Stimulated activated CD8-positive, alpha-beta memory T cell treated with anti-CD3 and anti-CD28 coated beads, Interleukin-12 subunit alpha, Interleukin-12 subunit beta, amount 100 ng/mL, for 1 hour (primary cell): ENCODE measurements at places on chromosomes 5 and 9.

DNA sequence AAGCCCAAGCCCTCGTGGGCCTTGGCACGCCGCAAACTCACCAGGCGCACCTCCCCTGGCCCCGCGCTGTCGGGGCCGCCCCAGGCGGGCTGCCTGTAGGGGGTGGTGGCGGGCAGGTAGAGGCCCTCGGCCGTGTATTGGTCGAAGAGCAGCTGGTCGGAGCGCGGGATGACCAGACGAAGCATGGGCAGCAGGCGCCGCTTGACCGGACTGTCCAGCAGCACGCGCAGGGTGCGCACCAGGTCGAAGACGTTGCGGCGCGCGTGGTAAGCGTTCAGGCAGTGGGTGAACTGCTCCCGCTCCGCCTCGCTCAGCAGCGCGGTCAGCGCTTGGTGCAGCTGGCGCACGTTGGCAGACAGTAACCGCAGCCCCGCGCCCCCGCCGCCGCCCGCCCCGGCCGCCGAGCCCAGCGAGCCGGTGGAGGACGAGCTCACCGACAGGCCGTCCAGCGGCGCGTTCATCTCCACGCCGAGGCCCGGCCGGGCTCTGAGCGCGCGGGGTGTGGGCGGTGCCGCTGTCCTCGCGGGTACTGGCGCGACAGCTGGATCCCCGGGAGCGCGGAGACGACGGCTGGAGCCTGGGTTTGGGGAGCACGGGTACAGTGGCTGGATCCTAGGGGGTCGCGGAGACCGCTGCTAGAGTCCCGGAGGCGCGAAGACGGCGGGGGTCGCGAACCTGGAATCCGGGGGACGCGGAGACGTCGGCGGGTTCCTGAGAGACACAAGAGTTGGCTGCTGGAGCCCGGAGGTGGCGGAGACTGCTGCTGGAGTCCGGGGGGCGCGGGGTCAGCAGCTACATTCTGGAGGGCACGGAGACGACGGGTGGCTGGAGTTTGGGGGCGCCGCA is 709 bp downstream of the WHRN start:
- DNase-seq = no peak

DNA sequence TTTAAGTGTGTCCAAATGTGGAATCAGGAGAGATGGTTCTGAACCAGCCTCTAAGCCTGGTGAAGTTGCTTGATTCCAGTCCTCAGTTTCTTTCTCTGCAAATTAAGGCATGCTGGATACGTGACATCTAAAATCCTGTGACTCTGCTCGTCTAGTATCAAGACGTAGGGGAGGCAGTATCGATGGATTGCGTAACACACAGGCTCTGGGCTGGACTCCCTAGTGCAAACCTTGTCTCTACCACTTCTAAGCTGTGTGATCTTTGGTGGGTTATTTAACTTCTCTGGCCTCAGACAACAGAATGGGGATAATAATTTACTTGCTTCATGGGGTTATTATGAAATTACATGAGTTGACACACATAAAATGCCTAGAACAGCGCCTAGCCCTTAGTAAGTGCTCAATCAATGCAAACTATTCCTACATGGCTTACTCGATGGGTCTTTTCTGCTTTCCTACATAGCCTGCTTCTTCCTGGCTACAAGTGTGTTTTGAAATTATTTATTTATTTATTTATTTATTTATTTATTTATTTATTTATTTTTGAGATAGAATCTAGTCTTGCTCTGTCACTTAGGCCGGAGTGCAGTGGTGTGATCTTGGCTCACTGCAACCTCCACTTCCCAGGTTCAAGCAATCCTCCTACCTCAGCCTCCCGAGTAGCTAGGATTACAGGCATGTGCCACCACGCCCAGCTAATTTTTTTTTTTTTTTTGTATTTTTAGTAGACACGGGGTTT is 102.1 kb downstream of the EGFLAM start:
- DNase-seq = no peak

- no peak for DNase-seq
Measured at GRCh38 chr5:10595672-10596309, 31.9 kb downstream of the ANKRD33B start.

DNA sequence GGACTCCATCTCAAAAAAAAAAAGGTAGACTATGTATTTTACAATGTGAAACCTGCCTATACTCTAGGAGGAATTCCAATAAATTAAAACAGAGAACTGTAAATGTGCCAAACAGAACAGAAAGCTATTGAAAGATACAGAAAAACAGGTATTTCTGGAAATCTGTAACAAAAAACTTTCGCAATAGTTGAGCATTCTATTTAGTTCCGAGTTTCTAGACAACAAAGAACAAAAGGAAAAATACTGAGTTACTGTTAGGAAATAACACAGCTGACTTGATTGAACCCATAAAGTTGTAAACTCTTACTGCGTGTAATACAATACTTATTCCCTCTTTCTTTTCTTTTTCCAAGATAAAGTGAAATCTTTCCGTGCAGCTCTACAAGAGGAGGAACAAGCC is 18.6 kb downstream of the DIMT1 start:
- DNase-seq = no peak

GRCh38 chr9:101513351-101513750 is 20.3 kb upstream of the RNF20 start:
- DNase-seq = no peak

DNA sequence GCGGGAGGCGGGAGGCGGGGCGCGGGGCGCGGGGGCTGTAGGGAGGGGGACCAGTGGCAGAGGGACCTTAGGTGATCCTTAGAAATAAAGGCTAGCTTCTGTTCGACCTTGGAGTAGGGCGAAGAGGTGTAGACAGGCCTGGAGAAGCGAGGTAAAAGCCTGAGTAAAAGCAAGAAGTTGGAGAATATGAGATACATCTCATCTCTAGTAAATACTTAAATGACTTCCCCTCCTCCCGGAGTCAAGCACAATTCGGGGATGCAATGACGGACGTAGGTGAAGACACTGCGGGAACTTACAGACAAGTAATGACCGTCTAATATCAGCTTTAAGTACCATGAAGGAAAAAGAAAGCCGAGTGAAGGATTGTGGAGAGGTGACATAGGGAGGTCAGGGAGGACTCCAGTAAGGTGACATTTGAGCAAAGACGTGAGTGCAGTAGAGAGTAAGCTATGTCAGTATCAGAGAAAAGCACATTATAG is 466 bp downstream of the SMC2 start:
- DNase-seq = no peak

GRCh38 chr5:173741729-173742431 is 125.4 kb upstream of the BOD1 start:
- DNase-seq = no peak

DNA sequence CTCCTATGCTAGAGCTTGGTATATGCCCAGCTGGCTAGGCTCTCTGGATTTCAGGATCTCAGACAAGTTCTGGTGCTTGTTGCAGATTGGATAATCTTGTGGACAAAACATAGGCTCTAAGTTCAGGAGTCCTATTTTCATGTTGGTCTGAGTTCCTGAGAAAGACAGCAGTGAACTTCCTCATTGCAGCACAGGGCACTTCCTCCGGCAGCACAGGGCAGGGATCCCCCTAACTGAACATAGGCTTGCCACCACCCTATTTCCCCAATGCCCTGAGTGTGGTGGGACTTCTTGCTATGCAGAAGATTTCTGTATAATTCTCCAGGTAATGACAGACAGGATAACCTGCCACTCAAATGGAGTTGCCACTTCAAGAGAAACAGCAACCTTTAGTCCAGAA is 220.1 kb downstream of the PIK3R1 start:
- DNase-seq = no peak

- no peak for DNase-seq
Measured at GRCh38 chr5:56852228-56853000, 37.1 kb downstream of the MAP3K1 start.

DNA sequence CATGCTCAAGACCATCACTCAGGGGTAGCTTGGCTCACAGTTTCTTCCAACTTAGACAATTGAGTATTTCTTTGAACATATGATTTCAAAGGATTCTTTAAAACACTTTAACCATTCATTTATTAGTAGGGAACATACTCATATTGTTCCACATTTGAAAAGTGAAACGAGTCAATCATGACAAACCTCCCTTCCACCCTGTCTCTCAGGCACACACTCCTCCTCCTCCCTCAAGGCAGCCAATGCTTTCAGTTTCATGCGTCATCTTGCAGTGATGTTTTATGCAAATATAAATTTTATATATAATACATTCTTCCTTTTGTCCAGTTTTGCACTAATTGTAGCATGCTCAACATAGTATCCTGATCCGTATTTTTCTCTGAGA is 126.0 kb upstream of the BOD1 start:
- DNase-seq = no peak

GRCh38 chr9:21988056-21988990 is 5.9 kb downstream of the CDKN2A start:
- DNase-seq = no peak

- DNase-seq = no peak
Measured at GRCh38 chr9:136521537-136521936, 24.3 kb downstream of the NOTCH1 start.

DNA sequence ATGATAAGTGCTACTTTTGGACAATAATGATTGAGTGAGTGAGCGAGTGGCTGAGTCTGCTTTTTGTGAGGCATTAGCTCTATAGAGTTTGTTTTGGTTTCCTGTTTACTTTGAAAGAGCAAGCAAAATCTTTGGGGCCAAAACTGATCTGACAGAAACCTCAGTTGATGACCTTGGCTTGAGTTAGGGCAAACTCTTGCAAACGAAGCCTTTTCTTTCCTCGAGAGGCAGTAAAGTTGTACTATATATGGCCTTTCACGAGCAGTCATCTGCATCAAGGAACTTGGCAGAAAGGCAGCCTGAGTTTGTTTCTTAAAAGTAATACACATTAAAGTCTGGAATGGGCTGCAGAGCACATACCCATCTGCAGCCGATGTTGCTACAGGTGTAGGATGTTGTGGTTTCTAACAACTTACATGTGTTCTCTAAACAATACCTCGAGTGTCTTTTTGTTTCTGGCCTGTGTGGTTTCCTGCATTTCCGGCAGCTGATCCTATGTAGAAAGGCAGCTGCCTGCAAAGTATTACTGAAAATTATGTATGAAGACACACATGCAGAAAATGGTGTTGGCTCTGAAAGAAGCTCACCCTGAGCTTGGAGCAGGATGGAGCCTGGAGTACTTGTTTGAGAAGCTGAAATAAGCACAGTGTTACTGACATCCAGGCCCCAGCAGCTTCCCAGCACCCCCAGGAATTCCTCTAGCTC is 60.8 kb downstream of the FOXD1 start:
- no peak for DNase-seq

GRCh38 chr5:124231230-124231629 is 515.2 kb downstream of the ZNF608 start:
- no peak for DNase-seq

- no peak for DNase-seq
Measured at GRCh38 chr9:120362446-120362845, 217.5 kb downstream of the CDK5RAP2 start.

DNA sequence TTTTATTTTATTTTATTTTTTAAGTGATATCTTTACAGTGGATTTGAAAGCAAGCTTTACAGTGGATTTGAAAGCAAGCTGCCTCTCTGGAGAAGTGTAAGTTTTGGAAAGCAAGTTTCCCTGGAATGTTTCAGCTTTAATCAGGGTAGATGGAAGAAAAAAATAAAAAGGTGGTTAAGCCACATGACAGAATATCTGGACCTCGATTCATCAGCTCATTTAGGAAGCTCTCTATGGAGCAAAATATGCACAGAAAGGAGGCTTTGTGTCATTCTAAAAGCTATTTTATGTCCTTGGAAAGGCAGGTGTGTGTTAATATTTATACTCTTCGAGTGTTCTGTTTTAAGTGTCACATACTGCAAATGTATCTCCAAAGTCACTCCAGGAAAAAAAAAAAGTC is 409.2 kb upstream of the KLF4 start:
- no peak for DNase-seq

- DNase-seq = no peak
Measured at GRCh38 chr5:5967373-5967772, 411.0 kb downstream of the MED10 start.

DNA sequence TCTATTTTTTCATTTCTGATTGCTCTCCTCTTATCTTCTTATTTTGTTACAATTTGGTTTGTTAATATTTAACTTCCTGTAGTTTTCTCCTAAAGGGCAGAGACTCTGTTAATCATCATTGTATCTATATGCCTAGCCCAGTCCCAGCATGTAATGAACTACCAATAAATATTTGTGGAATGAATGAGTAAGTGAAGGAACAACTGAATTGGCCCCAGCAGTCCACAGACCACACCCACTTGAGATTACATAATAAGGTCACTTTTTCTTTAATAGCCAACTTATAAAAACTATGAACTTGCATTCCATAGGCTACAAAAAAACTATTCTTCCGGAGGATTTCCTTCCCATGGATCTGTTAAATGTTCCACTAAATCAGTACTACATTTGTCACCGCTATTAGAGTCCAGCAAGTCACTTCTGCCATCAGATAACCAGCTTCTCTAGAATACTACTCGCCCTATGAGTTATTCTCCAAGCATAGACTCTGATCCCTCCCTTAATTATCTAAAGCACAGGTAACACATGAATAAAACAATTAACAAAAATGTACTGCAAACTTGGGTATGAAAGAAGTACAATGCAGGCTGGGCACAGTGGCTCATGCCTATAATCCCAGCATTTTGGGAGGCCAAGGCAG is 27.5 kb upstream of the TNPO1 start:
- no peak for DNase-seq

- DNase-seq = no peak
Measured at GRCh38 chr9:38092656-38093055, 23.6 kb upstream of the SHB start.

GRCh38 chr9:133342570-133342969 is 5.4 kb downstream of the MED22 start:
- DNase-seq = no peak

- DNase-seq = no peak
Measured at GRCh38 chr9:21871256-21871975, 69.0 kb downstream of the MTAP start.

- no peak for DNase-seq
Measured at GRCh38 chr5:74378464-74378863, 262.1 kb downstream of the ENC1 start.

- no peak for DNase-seq
Measured at GRCh38 chr9:125942125-125942524, 195.0 kb downstream of the PBX3 start.

DNA sequence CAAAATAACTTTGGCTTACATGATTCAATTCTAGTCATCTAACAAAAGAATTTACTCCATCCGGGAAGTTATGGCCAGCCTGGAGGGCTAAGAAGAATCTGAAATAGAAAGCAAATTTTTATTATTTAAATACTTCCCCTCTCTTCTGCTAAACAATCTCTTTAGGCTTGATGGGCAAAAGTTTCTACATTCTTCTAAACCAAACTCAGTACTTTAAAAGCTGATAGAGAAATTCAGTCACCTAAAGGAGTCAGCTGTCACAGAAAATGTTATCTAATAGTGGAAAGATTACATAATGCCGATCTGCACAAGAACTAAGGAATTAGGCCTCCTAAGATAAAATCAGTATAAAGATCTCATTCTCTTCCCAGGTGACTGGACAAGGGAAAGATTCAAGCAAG is 32.4 kb downstream of the GNAQ start:
- no peak for DNase-seq

DNA sequence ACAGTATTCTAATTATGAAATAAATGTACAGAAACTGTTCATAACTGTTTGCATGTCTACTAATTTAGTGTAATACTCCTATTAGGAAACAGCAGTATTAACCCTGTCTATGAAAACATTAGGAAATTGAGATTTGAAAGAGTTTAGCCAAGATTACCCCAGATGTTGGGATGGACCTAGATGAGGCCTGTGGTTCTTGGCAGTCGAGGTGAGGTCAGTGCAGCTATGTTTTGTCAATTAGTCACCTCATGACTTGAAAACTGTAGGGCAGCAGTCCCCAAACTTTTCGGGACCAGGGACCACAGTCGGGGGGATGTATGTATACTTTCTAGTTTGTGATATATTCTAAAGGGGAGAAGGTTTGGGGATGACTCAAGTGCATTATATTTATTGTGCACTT is 4.7 kb downstream of the LNPEP start:
- DNase-seq = no peak
